ENCODE measurements at places on chromosomes 3 and 15.

DNA sequence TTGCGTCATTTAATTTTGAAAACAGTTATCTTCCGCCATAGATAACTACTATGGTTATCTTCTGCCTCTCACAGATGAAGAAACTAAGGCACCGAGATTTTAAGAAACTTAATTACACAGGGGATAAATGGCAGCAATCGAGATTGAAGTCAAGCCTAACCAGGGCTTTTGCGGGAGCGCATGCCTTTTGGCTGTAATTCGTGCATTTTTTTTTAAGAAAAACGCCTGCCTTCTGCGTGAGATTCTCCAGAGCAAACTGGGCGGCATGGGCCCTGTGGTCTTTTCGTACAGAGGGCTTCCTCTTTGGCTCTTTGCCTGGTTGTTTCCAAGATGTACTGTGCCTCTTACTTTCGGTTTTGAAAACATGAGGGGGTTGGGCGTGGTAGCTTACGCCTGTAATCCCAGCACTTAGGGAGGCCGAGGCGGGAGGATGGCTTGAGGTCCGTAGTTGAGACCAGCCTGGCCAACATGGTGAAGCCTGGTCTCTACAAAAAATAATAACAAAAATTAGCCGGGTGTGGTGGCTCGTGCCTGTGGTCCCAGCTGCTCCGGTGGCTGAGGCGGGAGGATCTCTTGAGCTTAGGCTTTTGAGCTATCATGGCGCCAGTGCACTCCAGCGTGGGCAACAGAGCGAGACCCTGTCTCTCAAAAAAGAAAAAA lies 1.2 kb downstream of the B2M start:
- DNase-seq: peak; percentile 82

DNA sequence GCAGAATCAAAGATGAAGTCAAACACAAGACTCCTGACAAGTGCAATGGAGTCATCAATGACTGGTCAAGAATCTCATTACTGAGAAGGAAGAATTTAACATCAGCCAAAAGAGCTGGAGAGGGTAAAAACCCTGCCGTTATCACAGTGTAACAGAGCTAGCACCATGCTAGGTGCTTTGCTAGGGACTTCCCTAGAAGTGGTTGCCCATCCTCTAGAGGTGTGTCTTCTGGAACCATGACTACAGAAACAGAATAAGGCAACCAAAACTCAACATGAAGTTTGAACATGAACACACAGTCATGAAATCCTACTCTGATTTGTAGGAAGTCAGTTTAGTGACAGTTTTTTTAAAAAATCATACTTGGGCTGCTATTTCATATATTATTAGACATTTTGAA lies 9.5 kb downstream of the ACAD11 start:
- DNase-seq: no peak

DNA sequence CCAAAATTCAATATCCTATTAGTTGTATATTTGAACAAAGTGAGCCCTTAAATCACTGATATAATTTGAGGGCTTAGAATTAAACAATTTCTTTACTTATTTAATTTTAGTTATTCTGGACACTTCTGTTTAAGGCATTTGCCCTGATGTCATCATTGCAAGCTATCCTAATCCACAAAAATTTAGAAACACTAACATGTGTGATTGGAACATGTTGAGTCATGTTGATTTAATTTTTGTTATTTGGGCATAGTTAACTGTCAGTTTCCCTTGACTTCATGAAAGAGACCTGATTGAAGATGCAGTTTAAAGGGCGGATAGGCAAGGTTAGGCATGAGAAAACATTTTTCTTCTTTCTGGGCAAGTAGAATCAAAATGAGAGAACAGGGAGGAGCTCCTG lies 682.6 kb downstream of the ROBO1 start:
- DNase-seq: peak; percentile 39

GRCh38 chr15:65212097-65212496 lies 824 bp upstream of the CILP start:
- DNase-seq: no peak
